Astrocyte of the cerebellum (primary cell): ENCODE measurements at places on chromosomes 5 and 9.
A peak's percentile ranks its signal among the peaks of the same experiment; 100 is the strongest.

DNA sequence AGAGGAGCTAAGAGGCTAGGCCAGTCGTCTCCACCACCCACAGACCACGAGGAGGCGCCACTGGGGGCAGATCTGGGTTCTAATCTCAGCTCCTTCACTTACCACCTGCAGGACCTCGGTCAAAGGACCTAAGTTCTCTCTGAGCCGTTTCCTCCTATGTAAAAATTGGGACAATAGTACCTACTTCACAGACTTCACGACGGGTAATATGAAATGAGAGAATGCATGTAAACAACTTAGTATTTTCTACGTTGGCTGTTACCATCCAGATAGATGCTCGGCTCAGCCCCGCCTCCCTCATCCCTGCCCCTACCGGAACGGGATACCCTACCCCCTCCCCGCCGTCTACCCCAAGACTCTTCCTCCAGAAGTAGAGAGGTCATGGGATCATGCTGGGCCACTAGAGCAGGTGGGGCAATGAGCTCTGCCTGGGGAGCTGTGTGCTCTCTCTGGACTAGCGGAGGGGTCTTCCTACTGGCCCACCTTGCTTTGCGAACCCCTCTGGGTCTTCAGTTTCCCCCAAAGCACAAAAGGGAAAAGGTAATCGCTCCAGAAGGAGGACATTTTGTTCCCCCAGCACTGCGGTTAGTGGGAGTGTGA is 541 bp downstream of the GNPDA1 start:
- no peak for DNase-seq

GRCh38 chr9:110334183-110334582 is 3.5 kb downstream of the TXNDC8 start:
- DNase-seq, result no peak

DNA sequence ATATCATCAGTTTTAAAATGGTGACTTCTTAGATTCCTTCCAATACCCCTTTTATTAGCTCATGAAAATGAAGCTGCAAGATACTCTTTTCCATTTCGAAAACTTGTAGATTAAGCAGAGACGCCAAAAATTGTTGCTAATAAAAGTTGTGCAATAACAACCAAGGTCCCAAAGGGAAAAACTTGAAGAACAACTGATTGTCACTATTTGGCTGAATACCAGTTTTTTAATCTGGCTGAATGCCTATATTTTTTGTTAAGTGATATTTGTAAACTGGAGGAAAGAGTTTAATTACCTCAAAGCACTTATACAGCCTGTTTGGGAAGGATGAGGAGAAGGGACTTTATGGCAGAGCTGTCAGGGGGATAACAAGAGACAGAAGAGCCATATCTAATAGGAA is 14.6 kb downstream of the C5orf58 start:
- no peak for DNase-seq

- DNase-seq, result no peak
Measured at GRCh38 chr5:155098433-155098832, 84.9 kb downstream of the KIF4B start.

DNA sequence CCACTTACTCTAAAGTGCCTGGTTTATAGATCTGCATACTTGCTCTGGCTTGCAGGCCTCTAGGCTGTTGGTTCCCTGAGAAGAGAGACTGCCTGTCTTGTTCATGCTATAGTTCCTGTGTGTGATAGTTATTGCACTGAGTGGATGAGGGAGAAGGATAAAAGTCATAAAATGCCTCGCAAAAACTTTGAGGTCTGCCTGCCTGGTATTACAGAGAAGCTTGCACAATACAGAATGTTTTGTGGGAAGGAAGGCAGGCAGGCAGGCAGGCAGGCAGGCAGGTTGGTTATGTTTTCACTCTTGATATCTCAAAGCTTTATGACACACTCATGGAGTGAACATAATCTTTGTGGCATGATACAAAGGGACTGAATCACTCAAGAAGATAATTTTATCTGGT is 287.1 kb downstream of the SLIT3 start:
- DNase-seq, result no peak

- DNase-seq, result no peak
Measured at GRCh38 chr9:131031005-131031641, 22.1 kb downstream of the LAMC3 start.

DNA sequence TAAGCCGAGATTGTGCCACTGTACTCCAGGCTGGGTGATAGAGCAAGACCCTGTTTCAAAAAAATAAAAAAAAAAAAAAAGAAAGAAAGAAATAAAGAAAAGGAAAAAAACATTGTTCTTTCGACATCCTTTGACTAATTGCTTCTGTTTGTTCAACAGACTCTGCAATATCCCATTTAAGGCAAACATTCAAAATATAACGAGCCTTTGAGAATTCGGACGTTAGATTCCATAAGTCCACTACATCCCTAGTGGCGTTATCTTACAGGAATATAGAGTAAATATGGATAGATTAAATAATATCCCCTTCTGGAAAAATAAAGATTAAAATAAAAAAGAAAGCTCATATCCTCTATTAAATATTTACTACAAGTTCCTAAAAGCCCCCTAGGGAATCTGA is 27.0 kb upstream of the HOMER1 start:
- no peak for DNase-seq

- DNase-seq, result no peak
Measured at GRCh38 chr9:114560956-114561355, 26.6 kb upstream of the ATP6V1G1 start.

GRCh38 chr5:125244531-125244930 is 498.1 kb upstream of the ZNF608 start:
- no peak for DNase-seq

- no peak for DNase-seq
Measured at GRCh38 chr9:100729336-100729895, 151.5 kb downstream of the CAVIN4 start.

GRCh38 chr5:41863871-41864486 is 6.2 kb downstream of the OXCT1 start:
- no peak for DNase-seq

- DNase-seq, result no peak
Measured at GRCh38 chr9:10387282-10387681, 225.5 kb downstream of the PTPRD start.

DNA sequence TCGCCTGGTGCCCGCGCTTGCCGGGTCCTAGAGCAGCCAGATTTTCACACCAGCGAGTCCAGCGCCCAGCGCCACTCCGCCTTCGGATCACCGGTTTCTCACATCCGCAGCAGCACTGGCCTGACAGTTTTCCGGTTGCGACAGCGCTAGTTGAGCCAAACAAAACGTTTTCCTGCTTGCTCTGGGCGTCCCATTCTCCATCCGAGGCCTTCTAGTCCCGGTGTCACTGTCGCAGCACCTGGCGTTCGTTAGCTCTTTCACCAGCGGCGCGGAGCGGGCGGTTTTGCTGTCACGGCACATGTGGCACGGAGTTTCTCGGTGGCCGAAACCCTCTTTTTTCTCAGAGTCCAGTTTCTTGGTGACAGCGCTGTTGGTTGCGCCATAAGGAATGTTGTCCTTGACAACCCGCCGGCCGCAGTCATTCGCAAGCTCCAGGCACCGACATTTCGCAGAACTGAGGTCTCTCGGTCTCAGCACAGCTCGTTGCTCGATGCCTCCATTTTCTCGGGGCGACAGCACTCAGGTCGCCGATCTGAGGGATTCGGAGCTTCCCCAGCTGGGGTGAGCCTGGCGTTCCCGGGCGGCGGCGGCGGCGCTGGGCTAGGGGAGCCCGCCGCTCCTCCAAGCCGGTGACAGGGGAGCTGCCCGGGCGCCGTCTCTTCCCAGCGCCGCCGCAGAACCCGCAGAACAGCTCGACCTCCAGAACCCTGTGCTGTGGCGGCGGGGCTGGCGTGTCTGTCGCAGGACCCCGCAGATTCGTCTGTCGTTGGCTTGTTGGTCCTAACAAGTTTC is 47.8 kb downstream of the ANXA2R start:
- no peak for DNase-seq

- DNase-seq, result no peak
Measured at GRCh38 chr5:136137497-136138220, 5.0 kb downstream of the SMAD5 start.

DNA sequence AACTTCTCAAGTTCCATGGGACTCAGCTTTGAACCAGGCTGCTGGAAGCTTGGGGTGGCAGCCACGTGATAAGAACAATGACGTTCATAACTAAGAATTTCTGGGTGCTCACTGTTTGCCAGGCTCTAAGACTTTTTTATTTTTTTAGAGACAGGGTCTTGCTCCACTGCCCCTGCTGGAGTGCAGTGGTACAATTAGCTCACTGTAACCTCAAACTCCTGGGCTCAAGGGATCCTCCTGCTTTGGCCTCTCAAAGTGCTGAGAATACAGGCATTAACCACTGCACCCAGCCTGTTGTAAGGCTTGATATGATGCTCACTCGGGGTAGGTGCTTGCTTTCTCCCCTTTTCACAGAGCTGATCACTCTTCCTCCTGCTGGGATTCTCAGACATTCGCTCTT is 38.7 kb downstream of the PTPN3 start:
- DNase-seq, result no peak

DNA sequence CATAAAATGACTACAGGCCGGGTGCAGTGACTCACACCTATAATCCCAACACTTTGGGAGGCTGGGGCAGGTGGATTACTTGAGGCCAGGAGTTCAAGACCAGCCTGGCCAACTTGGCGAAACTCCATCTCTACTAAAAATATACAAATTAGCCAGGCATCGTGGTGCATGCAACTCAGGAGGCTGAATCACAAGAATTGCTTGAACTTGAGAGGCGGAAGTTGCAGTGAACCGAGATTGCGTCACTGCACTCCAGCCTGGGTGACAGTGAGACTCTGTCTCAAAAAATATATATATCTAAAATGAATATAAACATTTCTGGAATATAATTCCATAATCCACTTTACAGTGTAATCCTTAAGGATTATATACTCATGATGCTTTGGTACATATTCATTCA is 66.5 kb downstream of the TEX10 start:
- DNase-seq, result no peak

GRCh38 chr9:94149696-94150095 is 65.4 kb downstream of the PTPDC1 start:
- no peak for DNase-seq

- DNase-seq, result peak; percentile 8
Measured at GRCh38 chr5:168209244-168209995, 82.0 kb upstream of the WWC1 start.

DNA sequence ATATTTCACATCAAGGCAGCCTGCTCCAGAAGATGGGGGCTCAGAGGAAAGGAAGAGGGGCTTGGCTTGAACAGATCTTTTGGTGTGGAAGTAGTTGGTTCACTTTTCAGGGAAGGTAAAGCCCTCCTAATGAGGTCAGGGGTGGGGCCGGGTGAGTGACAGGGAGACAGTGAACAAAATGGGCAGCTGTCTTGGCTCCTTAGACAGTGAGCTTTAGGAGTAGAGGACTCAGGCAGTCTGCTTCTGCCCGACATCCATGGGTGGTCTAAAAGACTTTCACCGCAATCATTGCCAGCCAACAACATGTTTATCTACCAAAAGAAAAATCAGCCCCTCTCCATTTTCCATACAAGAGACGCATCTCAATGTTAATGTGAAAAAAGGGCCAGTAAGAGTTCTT is 241.0 kb downstream of the EBF1 start:
- no peak for DNase-seq

DNA sequence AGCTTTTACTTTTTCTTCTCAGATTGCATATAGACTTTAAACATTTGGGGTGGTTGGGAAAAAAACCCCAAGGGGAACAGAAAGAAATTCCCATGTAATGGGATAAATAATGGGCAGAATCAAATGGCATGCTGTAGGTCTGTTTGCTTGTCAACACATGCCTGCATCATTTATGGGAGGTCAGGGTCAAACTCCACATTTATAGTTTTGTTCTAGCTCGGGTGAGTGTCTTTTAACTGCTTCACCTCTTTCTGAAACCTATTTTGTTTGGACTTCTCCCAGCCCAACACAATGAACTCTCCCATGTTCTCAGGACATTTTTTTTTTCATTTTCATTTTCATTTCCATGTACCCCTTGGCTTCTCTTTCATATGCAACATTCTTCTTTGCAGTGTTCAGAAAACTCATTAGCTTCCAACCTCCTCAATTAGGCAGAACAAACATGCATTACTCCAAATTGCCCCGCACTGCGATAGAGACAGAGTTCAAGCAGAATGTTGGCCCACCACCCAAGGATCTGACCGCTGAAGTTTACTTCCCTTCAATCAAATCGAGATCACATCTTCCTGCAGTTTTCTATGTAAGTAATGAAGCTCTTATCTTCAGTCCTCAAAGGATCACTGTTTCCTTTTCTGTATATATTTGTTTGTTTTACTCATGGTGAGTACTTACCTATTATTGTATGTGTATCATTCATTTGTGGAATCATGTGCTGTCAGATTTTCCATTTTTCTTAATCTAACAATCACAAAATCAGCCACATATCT is 354.6 kb downstream of the ZSWIM6 start:
- no peak for DNase-seq

- no peak for DNase-seq
Measured at GRCh38 chr9:92029553-92029952, 79.5 kb upstream of the ROR2 start.

GRCh38 chr5:135210286-135211055 is 176.4 kb upstream of the PITX1 start:
- peak; percentile 84 for DNase-seq

GRCh38 chr5:74433255-74433895 is 207.2 kb downstream of the ENC1 start:
- no peak for DNase-seq

GRCh38 chr9:80951675-80952074 is 737.7 kb downstream of the TLE1 start:
- DNase-seq, result no peak

DNA sequence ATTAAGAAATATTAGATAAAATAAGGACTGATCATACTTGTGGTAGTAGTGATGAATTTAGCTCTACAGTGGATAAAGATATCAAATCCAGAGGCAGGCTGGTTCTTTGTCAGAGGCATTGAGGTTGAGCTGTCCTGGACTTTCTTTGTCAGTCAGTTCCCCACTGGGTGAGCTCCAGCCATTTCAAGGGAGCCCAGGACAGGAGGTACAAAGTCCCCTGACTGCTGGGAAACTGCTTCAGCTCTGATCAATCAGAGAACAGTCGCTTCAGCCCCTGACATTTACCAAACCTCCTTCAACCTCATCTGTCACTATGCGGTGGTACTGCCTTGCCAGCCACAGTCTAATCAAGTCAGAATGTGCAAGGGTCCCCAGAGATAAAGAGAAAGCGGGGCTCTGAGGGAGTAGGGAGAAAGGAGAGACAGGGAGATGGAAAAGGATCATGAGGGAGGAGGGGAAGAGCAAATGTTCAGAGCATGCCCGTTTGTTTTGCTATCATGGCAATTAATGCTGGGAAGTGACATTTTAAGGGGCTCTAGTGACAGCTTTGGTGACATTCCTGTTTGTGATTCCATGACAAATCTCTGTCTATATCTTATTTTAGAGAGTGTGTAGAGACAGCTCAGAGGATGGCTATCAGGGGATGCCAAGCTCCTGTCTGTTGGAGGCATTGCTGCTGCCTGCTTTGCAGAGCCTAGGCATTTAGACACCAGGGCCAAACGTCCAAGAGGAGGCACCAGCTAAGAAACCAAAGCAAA is 223.2 kb downstream of the ASTN2 start:
- no peak for DNase-seq

DNA sequence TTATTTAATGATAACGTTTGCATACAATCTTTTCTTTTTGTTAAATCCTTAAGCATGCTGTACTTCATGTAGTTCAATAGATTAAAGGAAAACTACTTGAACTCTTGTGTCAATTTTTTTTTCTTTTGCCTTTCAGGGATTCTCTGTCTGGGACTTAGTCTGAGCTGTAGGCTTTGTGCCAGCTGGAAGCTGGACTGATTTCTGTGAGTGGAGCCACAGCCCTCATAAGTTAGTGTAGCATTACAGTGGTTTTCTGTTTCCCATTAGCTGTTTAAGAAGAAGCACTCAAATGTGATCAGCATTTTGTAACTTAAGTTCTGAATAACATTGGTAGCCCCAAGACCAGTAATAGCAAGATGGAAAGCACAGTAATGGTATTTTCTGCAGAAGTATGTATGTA is 330.6 kb upstream of the MEF2C start:
- peak; percentile 90 for DNase-seq
